Suprapubic skin (tissue), 4 donors: ENCODE measurements at places on chromosomes 12 and 14.

DNA sequence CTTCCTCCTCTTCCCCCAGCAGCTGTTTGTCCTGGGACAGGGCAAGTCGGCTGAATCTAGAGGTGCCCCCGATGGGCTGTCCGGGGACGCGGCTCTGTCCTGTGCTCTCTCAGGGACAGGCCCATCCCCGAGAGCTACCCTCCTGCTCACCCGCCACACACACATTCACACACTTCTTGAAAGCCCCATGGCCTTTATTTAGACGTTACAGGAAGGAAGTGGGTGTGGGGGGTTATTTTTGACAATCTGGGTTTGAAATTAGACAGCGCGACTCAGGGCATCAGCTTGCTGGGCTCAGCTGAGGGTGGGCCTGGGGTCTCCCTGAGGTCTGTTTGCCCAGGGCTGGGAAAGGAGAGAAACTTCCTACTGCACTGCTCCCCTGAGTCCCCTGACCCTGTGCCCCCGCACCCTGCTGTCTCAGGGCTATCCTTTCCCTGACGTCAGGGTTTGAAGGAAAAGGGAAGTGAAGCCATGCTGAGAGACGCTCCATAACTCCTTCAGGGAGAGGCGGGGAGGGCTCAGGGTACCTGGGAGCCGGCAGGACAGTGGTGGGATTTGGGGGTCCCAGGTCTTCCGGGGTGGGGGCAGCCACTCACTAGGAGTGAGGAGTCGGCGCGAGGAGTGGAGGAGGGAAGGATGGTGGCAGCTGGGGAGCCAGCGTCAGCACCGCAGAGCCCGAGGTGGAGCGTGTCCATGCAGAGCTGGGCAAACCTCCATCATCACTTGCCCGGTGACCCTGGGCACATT lies 8.1 kb downstream of the PTPN6 start:
- peak overlapping the region; percentile 40 for H3K27ac ChIP-seq
- H3K36me3 ChIP-seq, result peaks cover 7% of the 10 kb centered on the region
- no peaks in the 10 kb centered on the region for H3K27me3 ChIP-seq
- H3K4me3 ChIP-seq, result no peak overlapping the region
- DNase-seq, result no peak

- no peaks in the 10 kb centered on the region for H3K27me3 ChIP-seq
- no peak overlapping the region for H3K4me3 ChIP-seq
- no peak for DNase-seq
- H3K36me3 ChIP-seq, result peaks cover 16% of the 10 kb centered on the region
- no peak overlapping the region for H3K27ac ChIP-seq
These were observed 24.1 kb downstream of the TMEM260 start for GRCh38 chr14:56603648-56604047.

DNA sequence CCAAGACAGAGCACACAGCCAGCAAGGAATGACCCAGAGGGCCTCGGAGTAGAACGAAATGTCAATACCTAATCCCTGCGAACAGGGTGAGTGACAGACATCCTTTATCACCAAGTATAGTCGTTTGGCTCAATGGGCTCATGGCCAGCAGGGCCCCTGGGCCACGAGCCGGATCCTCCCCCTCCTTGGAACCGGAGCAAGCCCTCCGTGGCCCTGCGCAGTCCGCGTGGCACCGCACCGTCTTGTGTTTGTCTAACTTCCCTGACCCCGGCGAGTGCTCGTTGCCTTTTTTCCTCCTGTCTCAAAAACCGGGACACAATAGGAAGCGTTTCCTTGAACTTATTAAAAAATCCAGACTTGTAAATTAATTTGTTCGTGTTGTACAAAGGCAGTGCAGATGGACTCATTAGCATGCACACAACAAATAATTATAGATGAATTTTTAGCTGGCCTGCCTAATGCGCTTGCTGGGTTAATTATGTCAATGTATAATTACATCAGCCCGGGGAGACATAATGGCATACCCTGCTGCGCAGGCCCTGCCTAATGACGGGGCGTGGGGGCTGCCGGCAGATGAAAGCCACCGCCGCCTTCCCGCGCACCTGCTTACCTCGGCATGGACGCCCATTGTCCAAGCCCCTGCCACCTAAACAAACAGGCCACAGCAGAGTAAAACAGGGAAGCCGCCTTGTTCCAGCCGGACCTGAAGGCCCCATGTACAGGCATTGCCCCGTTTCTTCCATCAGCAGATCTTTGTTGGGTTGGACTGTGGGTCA lies 81.6 kb downstream of the PHETA1 start:
- no peak overlapping the region for H3K4me3 ChIP-seq
- H3K4me1 ChIP-seq, result no peaks in the 10 kb centered on the region
- no peaks in the 10 kb centered on the region for H3K36me3 ChIP-seq
- no peak for DNase-seq

GRCh38 chr12:131311764-131312163 lies 358.1 kb downstream of the ADGRD1 start:
- no peak overlapping the region for H3K4me3 ChIP-seq
- no peak for DNase-seq
- H3K36me3 ChIP-seq, result no peaks in the 10 kb centered on the region

GRCh38 chr14:71183876-71184689 lies 276.8 kb downstream of the PCNX1 start:
- peaks cover 8% of the 10 kb centered on the region for H3K27me3 ChIP-seq
- H3K36me3 ChIP-seq, result no peaks in the 10 kb centered on the region
- DNase-seq, result no peak

DNA sequence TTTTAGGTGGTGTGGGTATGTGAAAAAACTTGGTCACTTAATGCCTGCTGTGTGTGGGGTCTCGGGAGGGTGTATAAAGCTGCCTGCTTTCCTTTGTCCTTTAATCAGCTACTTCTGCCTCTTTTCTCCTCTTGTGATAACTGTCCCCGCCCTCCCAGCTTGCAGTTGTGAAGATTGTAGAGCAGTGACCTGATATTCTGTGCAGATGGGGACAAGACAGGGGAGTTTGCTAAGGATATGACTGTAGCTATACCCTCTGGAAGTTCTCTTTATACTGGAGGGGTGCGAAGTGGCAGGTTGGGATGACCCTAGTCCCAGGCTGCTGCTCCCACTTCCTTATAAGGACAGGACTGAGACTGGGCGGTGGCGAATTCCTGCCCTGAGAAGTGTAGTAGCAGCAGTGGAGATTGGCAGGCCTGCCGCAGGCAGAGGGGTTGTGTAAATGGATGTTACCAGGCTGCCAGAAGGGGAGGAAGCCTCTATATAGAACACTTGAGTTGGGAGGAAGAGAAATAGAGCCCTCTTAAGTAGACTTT lies 835 bp downstream of the MYL6 start:
- DNase-seq, result peak; percentile 92
- peak overlapping the region; percentile 98 for H3K27ac ChIP-seq
- H3K4me1 ChIP-seq, result peaks cover 49% of the 10 kb centered on the region

GRCh38 chr12:116395396-116395795 lies 117.9 kb upstream of the MED13L start:
- no peaks in the 10 kb centered on the region for H3K36me3 ChIP-seq
- no peak overlapping the region for H3K4me3 ChIP-seq
- DNase-seq, result no peak
- no peaks in the 10 kb centered on the region for H3K27me3 ChIP-seq
- peaks cover 6% of the 10 kb centered on the region for H3K4me1 ChIP-seq

GRCh38 chr14:69101331-69101826 lies 51.5 kb downstream of the DCAF5 start:
- no peak overlapping the region for H3K4me3 ChIP-seq
- H3K27me3 ChIP-seq, result no peaks in the 10 kb centered on the region
- H3K4me1 ChIP-seq, result no peaks in the 10 kb centered on the region
- H3K36me3 ChIP-seq, result peaks cover 14% of the 10 kb centered on the region
- DNase-seq, result no peak
- no peak overlapping the region for H3K27ac ChIP-seq

- no peak for DNase-seq
- H3K36me3 ChIP-seq, result no peaks in the 10 kb centered on the region
- no peak overlapping the region for H3K27ac ChIP-seq
- no peaks in the 10 kb centered on the region for H3K27me3 ChIP-seq
- H3K4me3 ChIP-seq, result no peak overlapping the region
These were observed 103.2 kb downstream of the SLC25A47 start for GRCh38 chr14:100426314-100426713.

- no peak for DNase-seq
- H3K4me1 ChIP-seq, result peaks cover 9% of the 10 kb centered on the region
- no peaks in the 10 kb centered on the region for H3K36me3 ChIP-seq
- peaks cover 35% of the 10 kb centered on the region for H3K27me3 ChIP-seq
These were observed 50.1 kb upstream of the KCNA1 start for GRCh38 chr12:4859478-4860210.

GRCh38 chr14:77508876-77509275 lies 10.3 kb upstream of the ISM2 start:
- H3K4me1 ChIP-seq, result no peaks in the 10 kb centered on the region
- no peak for DNase-seq
- no peak overlapping the region for H3K27ac ChIP-seq
- H3K27me3 ChIP-seq, result no peaks in the 10 kb centered on the region

DNA sequence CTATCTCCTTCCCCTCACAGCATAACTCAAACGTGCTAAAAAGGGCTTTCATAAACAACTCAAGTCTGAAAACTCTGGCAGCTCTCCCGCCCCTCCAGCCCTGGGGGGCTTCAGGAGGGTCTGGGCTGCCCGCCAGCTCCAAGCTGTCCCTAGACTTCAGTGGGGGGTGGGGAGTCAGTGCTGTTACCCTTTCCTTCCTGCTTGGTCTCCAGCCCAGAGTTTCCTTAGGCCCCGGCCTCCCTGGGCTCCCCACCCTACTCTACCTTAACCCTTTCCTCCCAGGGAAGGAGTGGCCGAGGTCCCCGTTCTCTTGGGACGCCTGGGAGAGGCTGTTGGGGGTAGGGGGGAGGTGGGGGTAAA lies 530 bp upstream of the NYNRIN start:
- H3K4me3 ChIP-seq, result peak overlapping the region; percentile 62
- H3K36me3 ChIP-seq, result no peaks in the 10 kb centered on the region
- no peak for DNase-seq
- peak overlapping the region; percentile 89 for H3K27ac ChIP-seq

DNA sequence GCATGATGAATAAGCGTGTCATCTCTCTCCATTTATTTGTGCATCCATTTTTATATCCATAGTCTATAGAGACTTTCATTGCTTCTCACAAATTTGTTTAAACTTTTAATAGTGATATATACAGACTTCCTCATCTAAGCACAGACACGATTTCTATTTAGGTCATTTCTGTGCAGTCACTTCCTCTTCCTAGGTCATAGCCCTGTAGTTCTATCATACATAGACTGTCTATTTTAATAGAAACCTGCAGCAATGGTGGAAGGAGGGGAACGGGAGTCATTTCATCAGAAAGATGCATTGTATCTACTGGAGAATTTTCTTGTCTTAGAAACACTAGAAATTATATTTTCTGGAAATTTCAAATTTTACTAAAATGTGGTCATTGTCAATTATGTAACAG lies 133.4 kb upstream of the FGD4 start:
- H3K27me3 ChIP-seq, result no peaks in the 10 kb centered on the region
- no peak overlapping the region for H3K4me3 ChIP-seq
- no peak overlapping the region for H3K27ac ChIP-seq
- no peaks in the 10 kb centered on the region for H3K36me3 ChIP-seq
- DNase-seq, result no peak

DNA sequence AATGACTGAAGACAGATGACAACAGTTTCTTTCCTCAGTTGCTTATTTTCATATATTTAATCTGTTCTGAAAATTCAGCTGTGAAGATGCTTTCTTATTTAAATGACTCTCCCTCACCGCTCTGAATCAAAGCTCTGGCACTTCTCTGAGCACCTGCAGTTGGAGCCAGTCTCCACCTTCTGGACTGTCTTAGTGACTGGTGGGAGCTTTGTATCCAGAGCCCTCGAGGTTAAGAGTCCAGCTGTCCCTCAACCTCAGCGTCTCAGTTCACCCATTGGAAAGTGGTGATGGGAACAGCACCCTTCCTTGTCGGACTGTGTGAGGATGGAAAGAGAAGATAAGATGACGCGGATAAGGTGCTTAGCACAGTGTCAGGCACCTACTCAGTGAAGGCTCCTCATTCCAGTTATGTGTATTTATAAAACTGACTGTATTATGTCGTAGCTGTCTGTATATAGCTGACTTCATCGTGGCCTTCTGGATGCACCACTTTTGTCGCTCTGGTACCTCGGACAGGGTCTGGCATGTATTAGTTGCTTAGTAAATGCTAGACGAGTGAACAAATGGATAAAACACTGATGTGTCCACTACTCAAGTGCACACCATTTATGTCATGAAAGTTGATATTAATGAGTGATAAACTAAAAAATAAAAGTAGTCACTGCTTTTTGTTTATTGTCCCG lies 34.5 kb downstream of the ELK3 start:
- H3K27ac ChIP-seq, result no peak overlapping the region
- H3K27me3 ChIP-seq, result no peaks in the 10 kb centered on the region
- H3K36me3 ChIP-seq, result peaks cover 10% of the 10 kb centered on the region
- no peak overlapping the region for H3K4me3 ChIP-seq
- H3K4me1 ChIP-seq, result peaks cover 10% of the 10 kb centered on the region

- no peaks in the 10 kb centered on the region for H3K27me3 ChIP-seq
- H3K4me3 ChIP-seq, result no peak overlapping the region
- no peaks in the 10 kb centered on the region for H3K36me3 ChIP-seq
- no peak for DNase-seq
- H3K4me1 ChIP-seq, result no peaks in the 10 kb centered on the region
- no peak overlapping the region for H3K27ac ChIP-seq
These were observed 229.4 kb downstream of the CNTN1 start for GRCh38 chr12:40921563-40922163.

DNA sequence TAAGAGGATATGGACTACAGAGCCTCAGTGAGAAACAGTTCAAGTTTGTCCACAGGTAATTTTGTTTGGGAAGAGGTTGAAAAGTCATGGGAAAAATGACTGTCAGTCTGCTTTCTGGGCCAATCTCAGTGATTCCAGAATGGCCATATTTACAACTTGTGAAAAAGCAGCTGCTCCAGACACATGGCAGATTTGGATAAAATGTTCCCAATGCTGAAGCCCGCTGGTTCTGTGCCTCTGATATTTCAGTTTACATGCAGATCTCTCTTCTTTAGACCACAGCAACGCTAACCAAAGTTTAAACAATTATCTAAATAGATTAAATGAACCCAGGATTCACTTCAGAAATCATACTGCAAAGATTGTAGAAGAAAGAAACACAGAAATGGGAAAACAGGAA lies 222.8 kb downstream of the SOX5 start:
- no peak overlapping the region for H3K27ac ChIP-seq
- DNase-seq, result no peak
- H3K27me3 ChIP-seq, result no peaks in the 10 kb centered on the region
- no peaks in the 10 kb centered on the region for H3K4me1 ChIP-seq
- H3K36me3 ChIP-seq, result no peaks in the 10 kb centered on the region
- no peak overlapping the region for H3K4me3 ChIP-seq

DNA sequence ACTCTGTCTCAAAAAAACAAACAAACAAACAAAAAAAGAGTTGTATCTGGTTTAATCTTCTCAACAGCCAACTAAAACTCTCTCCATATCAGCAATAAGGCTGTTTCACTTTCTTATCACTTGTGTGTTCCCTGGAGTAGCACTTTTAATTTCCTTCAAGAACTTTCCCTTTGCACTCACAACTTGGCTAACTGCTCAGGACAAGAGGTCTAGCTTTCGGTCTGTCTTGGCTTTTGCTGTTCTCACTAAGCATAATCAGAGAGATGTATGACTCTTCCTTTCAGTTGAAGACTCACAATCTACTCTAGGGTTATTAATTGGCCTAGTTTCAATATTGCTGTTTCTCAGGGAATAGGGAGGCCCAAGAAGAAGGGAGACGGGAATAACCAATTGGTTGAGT lies 12.3 kb downstream of the NEMP1 start:
- H3K4me3 ChIP-seq, result no peak overlapping the region
- no peaks in the 10 kb centered on the region for H3K27me3 ChIP-seq

GRCh38 chr12:30973175-30973574 lies 46.6 kb downstream of the TSPAN11 start:
- H3K27me3 ChIP-seq, result peaks cover 6% of the 10 kb centered on the region
- peaks cover 51% of the 10 kb centered on the region for H3K4me1 ChIP-seq
- no peak for DNase-seq
- H3K36me3 ChIP-seq, result no peaks in the 10 kb centered on the region
- H3K27ac ChIP-seq, result no peak overlapping the region

GRCh38 chr14:32825058-32825457 lies 113.6 kb upstream of the NPAS3 start:
- H3K4me3 ChIP-seq, result no peak overlapping the region
- H3K4me1 ChIP-seq, result no peaks in the 10 kb centered on the region
- H3K27ac ChIP-seq, result no peak overlapping the region
- no peaks in the 10 kb centered on the region for H3K27me3 ChIP-seq
